ENCODE measurements at places on chromosomes 3 and 15. TPM values are rescaled to one million over a fixed set of nuclear protein-coding genes. Genes with fewer than 3 reads are reported as not detected.

DNA sequence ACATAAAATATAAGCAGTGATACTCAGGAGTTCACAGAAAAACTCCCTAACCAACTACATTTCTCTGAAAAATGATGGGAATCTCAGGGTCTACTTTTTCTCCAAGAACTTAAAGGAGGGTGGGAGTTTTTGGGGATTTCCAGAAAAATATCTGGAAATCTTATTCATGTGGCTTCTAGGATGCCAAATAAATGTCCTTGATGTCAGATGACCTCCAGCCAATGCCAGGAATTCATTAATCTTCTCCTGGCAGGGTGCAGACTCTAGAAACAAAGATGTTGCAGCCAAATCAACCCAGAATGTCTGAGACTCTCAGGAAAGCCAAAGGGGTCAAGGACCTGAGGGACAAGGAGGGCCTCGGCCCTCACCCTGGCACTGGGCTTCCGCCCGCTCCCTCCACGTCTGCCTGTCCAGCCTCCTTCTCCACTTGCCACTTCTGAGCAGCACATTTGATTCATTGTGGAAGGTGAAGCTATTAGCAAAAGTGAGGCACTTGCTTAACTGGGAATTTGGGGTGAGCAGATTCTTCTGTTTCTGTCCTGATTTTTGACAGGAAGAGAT, 61.9 kb upstream of the HEG1 start:
- no peak for DNase-seq
- H3K36me3 ChIP-seq = no peaks in the 10 kb centered on the region
- no peak overlapping the region for H3K4me3 ChIP-seq

METTL6 gene
- total RNA-seq = 19.2 TPM

GRCh38 chr3:12708584-12709192, 44.8 kb upstream of the RAF1 start:
- H3K4me3 ChIP-seq = no peak overlapping the region
- no peak for DNase-seq
- no peaks in the 10 kb centered on the region for H3K27me3 ChIP-seq
- no peaks in the 10 kb centered on the region for H3K36me3 ChIP-seq
- peaks cover 2% of the 10 kb centered on the region for H3K4me1 ChIP-seq

- no peak overlapping the region for H3K27ac ChIP-seq
- no peaks in the 10 kb centered on the region for H3K36me3 ChIP-seq
- no peak overlapping the region for H3K4me3 ChIP-seq
- H3K27me3 ChIP-seq = no peaks in the 10 kb centered on the region
Measured at GRCh38 chr3:96434651-96435050, 379.7 kb upstream of the EPHA6 start.

QRICH1 gene
- total RNA-seq = 107 TPM

ZNF80 gene
- total RNA-seq = 2.3 TPM

DNA sequence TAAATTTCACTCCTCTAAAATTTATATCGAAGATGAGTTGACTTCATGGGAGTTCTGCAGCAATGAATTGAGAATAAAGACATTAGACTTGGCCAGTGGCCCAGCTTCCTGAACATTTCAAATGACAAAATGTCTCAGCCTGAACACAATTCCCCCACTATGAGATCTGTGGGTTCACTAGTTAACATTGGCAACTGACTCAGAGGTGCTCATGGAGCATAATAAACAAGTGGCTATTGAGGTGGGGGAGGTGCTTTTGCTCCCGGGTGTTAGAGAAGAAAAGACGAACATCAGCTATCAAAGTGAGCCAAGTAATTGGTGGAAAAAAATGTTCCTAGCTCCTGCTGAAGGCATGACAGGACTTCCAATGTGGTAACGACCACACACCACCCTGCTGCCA, 6.3 kb downstream of the ATP13A4 start:
- H3K27ac ChIP-seq = no peak overlapping the region
- no peak for DNase-seq
- no peaks in the 10 kb centered on the region for H3K27me3 ChIP-seq

- no peaks in the 10 kb centered on the region for H3K36me3 ChIP-seq
- no peaks in the 10 kb centered on the region for H3K4me1 ChIP-seq
- H3K4me3 ChIP-seq = no peak overlapping the region
- DNase-seq = no peak
- H3K27me3 ChIP-seq = peaks cover 10% of the 10 kb centered on the region
- H3K27ac ChIP-seq = no peak overlapping the region
Measured at GRCh38 chr15:81174125-81174791, 22.4 kb upstream of the IL16 start.

- H3K36me3 ChIP-seq = no peaks in the 10 kb centered on the region
- H3K27ac ChIP-seq = no peak overlapping the region
- no peaks in the 10 kb centered on the region for H3K27me3 ChIP-seq
- peaks cover 9% of the 10 kb centered on the region for H3K4me1 ChIP-seq
Measured at GRCh38 chr3:197186887-197187588, 111.4 kb downstream of the DLG1 start.

DNA sequence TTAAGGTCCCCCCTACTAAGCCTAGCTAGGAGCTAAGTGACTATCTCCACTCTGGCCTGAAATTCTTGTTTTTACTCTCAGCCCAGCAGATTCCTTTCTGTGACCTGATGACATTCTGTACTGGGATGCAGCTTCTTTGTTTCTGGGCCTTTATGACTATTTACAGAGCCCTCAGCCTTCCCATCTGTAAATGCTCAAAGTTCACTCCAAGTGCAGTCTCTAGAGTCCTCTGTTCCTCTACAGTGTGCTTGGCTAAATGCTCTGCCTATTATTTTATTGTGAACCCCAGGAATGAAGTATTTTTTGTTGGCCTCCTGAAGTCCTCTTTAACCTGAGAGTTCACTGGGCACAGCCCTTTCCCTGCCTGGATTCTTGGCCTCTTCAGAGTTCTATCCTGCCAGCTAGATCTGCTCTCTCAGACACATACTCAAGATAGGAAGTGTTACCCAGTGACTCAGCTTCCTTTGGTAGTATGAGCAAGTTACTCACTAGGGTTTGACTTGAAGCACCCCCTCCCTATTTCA, 278.1 kb upstream of the P2RY1 start:
- no peaks in the 10 kb centered on the region for H3K36me3 ChIP-seq
- DNase-seq = peak; percentile 5
- H3K27ac ChIP-seq = peak overlapping the region; percentile 12
- H3K4me1 ChIP-seq = peaks cover 14% of the 10 kb centered on the region
- H3K4me3 ChIP-seq = no peak overlapping the region

DNA sequence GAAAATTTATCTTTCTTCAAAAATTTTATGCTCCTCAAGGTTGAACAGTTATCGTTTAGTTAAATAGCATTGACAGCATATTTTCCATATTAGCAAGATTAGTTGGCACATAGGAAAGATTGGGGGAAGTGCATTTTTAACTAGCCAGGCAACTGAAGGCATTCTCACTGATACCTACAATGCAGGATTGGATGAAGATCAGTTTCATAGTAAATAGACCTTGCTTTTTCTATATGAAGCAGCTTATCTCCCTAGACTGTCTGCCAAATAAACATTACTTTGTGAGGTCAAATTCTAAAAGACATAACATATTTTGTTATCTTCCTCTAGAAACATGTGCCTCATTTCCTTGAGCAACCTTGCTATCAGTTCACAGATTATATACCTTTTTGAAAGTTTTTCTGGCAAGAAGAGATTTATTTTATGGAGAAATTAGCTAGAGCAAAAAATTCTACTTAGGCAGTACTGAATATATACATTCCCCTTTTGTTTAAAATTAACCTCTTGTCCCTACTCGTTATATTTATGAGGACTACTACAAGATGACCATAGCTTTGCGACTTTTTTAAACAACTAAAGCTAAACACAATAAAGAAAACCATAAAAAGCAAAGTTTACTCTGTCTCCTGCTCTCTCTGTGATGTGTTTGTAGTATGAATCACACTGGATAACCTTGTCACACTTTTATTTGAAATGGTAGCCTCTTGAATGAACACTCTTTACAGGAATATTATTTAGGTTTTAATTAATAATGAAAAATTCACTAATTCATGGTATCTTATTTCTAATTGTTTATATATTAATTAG, 654.9 kb upstream of the TBL1XR1 start:
- no peak for DNase-seq
- no peaks in the 10 kb centered on the region for H3K36me3 ChIP-seq
- no peak overlapping the region for H3K27ac ChIP-seq
- no peaks in the 10 kb centered on the region for H3K27me3 ChIP-seq

DNA sequence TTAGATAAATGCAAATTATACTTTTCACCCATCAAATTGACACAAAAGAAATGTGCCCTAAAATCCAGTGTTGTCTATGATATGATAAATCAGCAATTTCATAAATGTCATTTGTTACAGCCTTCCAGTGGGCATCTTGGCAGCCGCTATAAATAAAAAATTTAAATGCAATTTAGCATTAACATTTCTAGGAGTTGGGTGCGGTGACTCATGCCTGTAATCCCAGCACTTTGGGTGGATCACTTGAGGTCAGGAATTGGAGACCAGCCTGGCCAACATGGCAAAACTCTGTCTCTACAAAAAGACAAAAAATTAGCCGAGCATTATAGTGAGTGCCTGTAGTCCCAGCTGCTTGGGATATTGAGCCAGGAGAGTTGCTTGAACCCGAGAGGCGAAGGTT, 65.9 kb upstream of the POMGNT2 start:
- no peaks in the 10 kb centered on the region for H3K4me1 ChIP-seq
- no peak for DNase-seq
- H3K27ac ChIP-seq = no peak overlapping the region
- H3K4me3 ChIP-seq = no peak overlapping the region
- peaks cover 10% of the 10 kb centered on the region for H3K36me3 ChIP-seq

DNA sequence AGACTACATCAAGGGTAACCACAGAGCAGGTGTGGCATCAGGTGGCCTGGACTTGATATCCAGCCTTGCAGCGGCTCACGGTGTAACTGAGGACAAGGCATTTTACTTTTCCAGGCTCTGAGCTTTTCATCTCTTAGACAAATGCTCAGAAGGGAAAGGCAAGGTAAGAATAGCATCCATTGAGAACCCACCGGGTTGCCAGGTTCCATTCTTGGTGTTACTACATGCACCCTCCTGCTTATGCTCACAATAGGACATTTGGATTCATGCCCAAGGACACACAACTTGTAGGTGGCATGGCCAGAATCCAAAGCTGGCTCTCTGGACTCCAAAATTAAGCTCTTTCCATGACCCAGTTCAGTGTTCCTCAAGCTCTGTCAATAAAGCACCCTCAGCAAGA, 85.5 kb downstream of the CCNL1 start:
- no peaks in the 10 kb centered on the region for H3K27me3 ChIP-seq
- no peak overlapping the region for H3K4me3 ChIP-seq
- no peaks in the 10 kb centered on the region for H3K36me3 ChIP-seq
- no peak for DNase-seq
- H3K4me1 ChIP-seq = peaks cover 12% of the 10 kb centered on the region

CA12 gene
- total RNA-seq = not detected

- H3K27me3 ChIP-seq = no peaks in the 10 kb centered on the region
- H3K4me3 ChIP-seq = no peak overlapping the region
- no peak for DNase-seq
- no peak overlapping the region for H3K27ac ChIP-seq
- H3K4me1 ChIP-seq = peaks cover 6% of the 10 kb centered on the region
- H3K36me3 ChIP-seq = peaks cover 12% of the 10 kb centered on the region
Measured at GRCh38 chr3:126865736-126866135, 117.2 kb upstream of the PLXNA1 start.

DNA sequence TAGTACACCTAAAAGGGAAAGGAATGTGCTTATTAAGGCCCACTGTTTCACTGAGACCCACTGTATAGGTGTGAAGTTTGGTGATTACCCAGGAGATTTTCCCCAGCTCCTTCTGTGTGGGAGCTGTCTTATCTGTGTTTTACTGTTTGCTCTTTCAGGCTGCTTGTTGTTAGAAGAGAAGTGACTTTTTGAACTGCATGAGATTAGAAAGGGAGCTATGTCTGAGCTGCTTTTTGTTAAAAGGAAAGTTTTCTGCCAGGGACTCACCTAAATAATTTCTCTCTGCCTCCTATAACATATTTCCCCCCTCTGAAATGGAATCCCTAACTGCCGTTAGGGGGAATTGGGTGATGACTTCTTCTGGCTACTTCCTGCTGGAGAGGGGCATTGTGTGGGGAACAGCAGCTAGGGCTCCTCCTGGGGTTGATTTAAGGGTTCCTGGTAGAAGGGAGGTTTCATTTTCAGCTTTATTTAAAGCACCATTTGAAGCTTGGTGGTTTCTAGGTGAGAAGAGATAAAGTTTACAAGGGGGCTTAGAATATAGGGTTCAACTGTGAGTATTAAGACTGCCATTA, 77.1 kb upstream of the ATP11B start:
- H3K36me3 ChIP-seq = no peaks in the 10 kb centered on the region
- H3K4me3 ChIP-seq = no peak overlapping the region
- H3K4me1 ChIP-seq = peaks cover 10% of the 10 kb centered on the region
- peaks cover 2% of the 10 kb centered on the region for H3K27me3 ChIP-seq
- no peak for DNase-seq
- peak overlapping the region; percentile 70 for H3K27ac ChIP-seq

GRCh38 chr3:22225161-22225560, 474.2 kb upstream of the ZNF385D start:
- no peaks in the 10 kb centered on the region for H3K4me1 ChIP-seq
- H3K27me3 ChIP-seq = no peaks in the 10 kb centered on the region
- DNase-seq = no peak
- no peaks in the 10 kb centered on the region for H3K36me3 ChIP-seq
- no peak overlapping the region for H3K4me3 ChIP-seq
- H3K27ac ChIP-seq = no peak overlapping the region

GOLGA8T gene
- not detected for total RNA-seq

PAQR9 gene
- total RNA-seq = not detected

RHCG gene
- total RNA-seq = not detected

GRCh38 chr15:40065166-40065565, 26.2 kb upstream of the SRP14 start:
- H3K4me3 ChIP-seq = no peak overlapping the region
- H3K36me3 ChIP-seq = peaks cover 5% of the 10 kb centered on the region
- no peak overlapping the region for H3K27ac ChIP-seq
- no peak for DNase-seq
- no peaks in the 10 kb centered on the region for H3K27me3 ChIP-seq
- peaks cover 19% of the 10 kb centered on the region for H3K4me1 ChIP-seq

GRCh38 chr15:78325092-78325843, 14.9 kb upstream of the CRABP1 start:
- H3K4me3 ChIP-seq = no peak overlapping the region
- no peaks in the 10 kb centered on the region for H3K27me3 ChIP-seq
- H3K36me3 ChIP-seq = no peaks in the 10 kb centered on the region
- H3K4me1 ChIP-seq = no peaks in the 10 kb centered on the region

APOD gene
- not detected for total RNA-seq

SCAANT1 gene
- total RNA-seq = not detected

ZNF385D gene
- total RNA-seq = not detected

DNA sequence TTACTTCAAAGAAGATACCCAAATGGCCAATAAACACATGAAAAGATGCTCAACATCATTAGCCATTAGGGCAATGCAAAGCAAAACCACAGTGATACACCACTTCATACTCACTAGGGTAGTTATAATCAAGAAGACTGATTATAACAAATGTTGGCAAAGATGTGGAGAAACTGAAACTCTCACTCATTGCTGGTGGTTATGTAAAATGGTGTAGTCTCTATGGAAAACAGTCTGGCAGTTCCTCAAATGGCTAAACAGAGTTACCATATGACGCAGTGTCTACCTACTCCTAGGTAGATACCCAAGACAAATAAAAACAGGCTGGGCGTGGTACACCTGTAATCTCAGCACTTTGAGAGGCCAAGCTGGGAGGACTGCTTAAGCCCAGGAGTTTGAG, 3.5 kb upstream of the ZFAND6 start:
- no peaks in the 10 kb centered on the region for H3K27me3 ChIP-seq
- no peak overlapping the region for H3K4me3 ChIP-seq
- no peaks in the 10 kb centered on the region for H3K36me3 ChIP-seq
- H3K27ac ChIP-seq = no peak overlapping the region

Data from activated CD8-positive, alpha-beta T cell treated with anti-CD3 and anti-CD28 coated beads for 36 hours (primary cell).